Spleen (tissue), 13 donors: ENCODE measurements at places on chromosomes 5 and 9. TPM values are rescaled to one million over a fixed set of nuclear protein-coding genes. Genes with fewer than 3 reads are reported as not detected.
A peak's percentile ranks its signal among the peaks of the same experiment; 100 is the strongest.

DNA sequence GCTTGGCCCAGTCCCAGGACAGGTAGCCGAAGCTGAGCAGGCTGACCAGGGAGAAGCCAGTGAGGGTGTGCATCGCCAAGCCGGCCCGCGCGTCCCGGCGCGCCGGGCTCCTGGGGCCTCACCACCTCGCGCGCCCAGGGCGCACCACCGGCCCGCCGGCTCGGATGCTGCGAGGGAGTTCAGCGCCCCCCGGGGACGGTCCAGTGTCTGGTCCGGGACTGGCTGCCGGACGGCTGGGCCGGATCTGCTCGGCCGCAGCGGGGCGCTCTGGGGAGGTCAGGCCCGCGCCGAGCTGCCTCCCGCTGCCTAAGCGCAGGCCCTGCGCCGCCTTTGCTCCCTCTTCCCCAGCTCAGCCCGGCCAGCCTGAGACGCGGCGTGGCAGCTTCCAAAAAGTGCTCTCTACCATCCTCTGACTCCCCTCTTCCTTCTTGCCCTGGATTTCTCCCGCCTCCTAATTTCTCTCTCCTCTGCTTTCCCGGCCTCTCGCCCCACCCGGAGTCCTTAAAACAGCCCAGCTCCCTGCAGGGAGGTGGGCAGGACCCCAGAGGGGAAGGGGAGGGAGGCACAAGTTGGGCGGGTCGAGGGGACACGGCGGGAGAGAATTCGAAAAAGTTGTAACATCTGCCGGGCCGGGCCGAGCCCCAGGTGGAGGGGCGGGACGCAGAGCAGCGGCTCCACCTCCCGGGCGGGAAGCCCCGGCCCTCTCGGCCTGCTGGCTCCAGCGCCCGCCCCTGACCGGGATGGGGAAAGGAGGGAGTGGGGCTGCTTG is at the start of gene ARSI:
ARSI (minus strand) TSS at position 605 of the 769 bp plus-strand sequence; CDS start at position 73, 532 bp downstream.
- H3K27ac ChIP-seq = no peak within 1 kb of the TSS
- peak within 1 kb of the TSS; percentile 8 for H3K4me3 ChIP-seq
- H3K27me3 ChIP-seq = no peaks in the 10 kb centered on the region
- peaks cover 7% of the 10 kb centered on the region for H3K4me1 ChIP-seq
- H3K36me3 ChIP-seq = no peaks in the 10 kb centered on the region

GRCh38 chr9:133204993-133205336 is 4.1 kb downstream of the OBP2B start:
- no peak overlapping the region for H3K4me3 ChIP-seq
- no peaks in the 10 kb centered on the region for H3K4me1 ChIP-seq
- H3K27ac ChIP-seq = no peak overlapping the region
- no peaks in the 10 kb centered on the region for H3K36me3 ChIP-seq
- peaks cover 48% of the 10 kb centered on the region for H3K27me3 ChIP-seq
- DNase-seq = peak; percentile 30

DNA sequence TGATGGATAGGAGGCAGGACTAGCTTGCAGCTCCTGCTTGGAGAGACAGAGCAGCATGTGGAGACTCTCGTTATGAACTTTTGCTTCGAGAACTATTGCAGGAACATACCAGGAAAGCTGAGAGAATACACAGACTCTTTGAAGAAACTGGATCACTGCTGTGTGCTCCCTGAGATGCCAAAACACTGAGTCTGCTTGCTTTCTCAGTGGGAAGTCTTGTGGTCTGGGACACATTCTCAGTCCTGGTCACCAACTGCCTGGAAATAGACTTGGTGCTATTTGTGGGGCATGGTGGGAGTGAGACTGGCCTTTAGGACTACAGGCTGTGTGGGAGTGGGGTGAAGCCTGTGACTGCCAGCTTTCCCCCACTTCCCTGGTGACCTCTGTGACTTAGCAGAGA is 252.6 kb downstream of the MED10 start:
- no peaks in the 10 kb centered on the region for H3K4me1 ChIP-seq
- no peaks in the 10 kb centered on the region for H3K36me3 ChIP-seq
- no peak overlapping the region for H3K27ac ChIP-seq
- DNase-seq = no peak
- no peaks in the 10 kb centered on the region for H3K27me3 ChIP-seq

- DNase-seq = no peak
- no peak overlapping the region for H3K4me3 ChIP-seq
- H3K27ac ChIP-seq = no peak overlapping the region
- no peaks in the 10 kb centered on the region for H3K4me1 ChIP-seq
- no peaks in the 10 kb centered on the region for H3K27me3 ChIP-seq
- H3K36me3 ChIP-seq = peaks cover 21% of the 10 kb centered on the region
Measured at GRCh38 chr5:127550652-127551409, 33.4 kb downstream of the PRRC1 start.

- peaks cover 29% of the 10 kb centered on the region for H3K36me3 ChIP-seq
- no peak overlapping the region for H3K27ac ChIP-seq
- no peak overlapping the region for H3K4me3 ChIP-seq
- no peak for DNase-seq
- H3K27me3 ChIP-seq = no peaks in the 10 kb centered on the region
- no peaks in the 10 kb centered on the region for H3K4me1 ChIP-seq
Measured at GRCh38 chr5:119532637-119533036, 80.3 kb downstream of the HSD17B4 start.

DNA sequence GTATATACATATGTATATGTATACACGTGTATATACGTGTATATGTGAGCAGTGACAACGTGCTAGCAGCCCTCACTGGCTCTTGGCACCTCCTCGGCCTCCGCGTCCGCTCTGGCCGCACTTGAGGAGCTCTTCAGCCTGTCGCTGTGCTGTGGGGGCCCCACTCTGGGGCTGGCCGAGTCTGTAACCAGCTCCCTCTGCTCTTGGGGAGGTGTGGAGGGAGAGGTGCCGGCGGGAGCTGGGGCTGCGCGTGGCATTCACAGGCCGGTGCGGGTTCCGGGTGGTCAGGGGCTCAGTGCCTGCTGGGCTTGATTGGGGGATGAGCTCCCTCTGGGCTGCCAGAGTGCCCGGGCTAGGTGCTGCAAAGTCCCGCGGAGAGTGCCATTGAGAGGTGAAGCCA is 24.1 kb upstream of the OSMR start:
- H3K36me3 ChIP-seq = no peaks in the 10 kb centered on the region
- no peak for DNase-seq
- H3K4me3 ChIP-seq = no peak overlapping the region
- H3K27me3 ChIP-seq = peaks cover 8% of the 10 kb centered on the region

DNA sequence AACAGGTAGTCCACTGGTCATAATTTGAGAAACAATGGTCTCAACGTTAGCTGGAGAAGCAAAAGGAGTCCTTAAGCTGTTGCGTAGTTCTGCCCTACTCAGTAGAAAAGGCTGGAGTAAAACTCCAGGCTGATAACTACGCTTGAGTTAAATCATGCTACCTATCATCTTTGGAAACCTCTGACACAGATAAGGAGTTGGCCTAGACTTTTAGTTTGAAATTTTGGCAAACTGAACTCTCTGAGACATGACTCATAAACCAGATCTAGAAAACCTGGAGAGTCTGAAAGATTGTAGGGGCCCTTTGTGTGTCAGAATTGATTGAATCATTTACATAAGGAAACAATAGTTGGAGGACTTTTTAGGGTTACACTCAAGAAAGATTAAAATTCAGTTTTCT is 26.3 kb downstream of the NMUR2 start:
- no peak for DNase-seq
- H3K4me1 ChIP-seq = no peaks in the 10 kb centered on the region
- H3K27ac ChIP-seq = no peak overlapping the region

- no peaks in the 10 kb centered on the region for H3K27me3 ChIP-seq
- H3K27ac ChIP-seq = no peak overlapping the region
- H3K4me3 ChIP-seq = no peak overlapping the region
- peaks cover 46% of the 10 kb centered on the region for H3K4me1 ChIP-seq
Measured at GRCh38 chr5:80195837-80196400, 59.9 kb downstream of the SERINC5 start.

- no peak overlapping the region for H3K4me3 ChIP-seq
- no peak for DNase-seq
Measured at GRCh38 chr5:110018509-110018908, 328.8 kb downstream of the MAN2A1 start.

GRCh38 chr5:31995006-31995405 is 179.1 kb downstream of the GOLPH3 start:
- H3K27ac ChIP-seq = no peak overlapping the region
- no peaks in the 10 kb centered on the region for H3K36me3 ChIP-seq
- H3K4me3 ChIP-seq = no peak overlapping the region
- no peak for DNase-seq
- no peaks in the 10 kb centered on the region for H3K27me3 ChIP-seq

DNA sequence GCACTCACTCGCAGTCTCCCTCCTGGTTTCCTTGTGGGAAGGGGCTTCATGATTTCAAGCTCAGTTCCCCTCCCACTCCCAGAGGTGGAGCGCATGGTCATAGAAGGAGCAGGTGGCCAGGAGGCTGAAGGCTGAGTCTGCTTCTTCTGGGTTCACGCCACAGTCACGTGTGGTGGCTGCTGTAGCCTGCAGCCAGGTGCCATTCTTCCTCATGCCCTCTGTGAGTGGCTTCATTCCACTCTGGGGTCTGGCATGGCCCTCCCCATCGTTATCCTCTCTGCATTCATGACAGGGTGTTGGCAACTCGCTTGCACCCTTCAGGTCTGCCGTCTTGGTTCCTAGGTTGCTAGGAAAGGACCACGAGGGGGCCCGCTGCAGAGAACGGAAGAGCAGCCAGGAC is 3.5 kb downstream of the MRPL41 start:
- no peaks in the 10 kb centered on the region for H3K27me3 ChIP-seq
- no peak overlapping the region for H3K4me3 ChIP-seq
- peaks cover 70% of the 10 kb centered on the region for H3K36me3 ChIP-seq
- DNase-seq = no peak
- peaks cover 11% of the 10 kb centered on the region for H3K4me1 ChIP-seq
- no peak overlapping the region for H3K27ac ChIP-seq

DNA sequence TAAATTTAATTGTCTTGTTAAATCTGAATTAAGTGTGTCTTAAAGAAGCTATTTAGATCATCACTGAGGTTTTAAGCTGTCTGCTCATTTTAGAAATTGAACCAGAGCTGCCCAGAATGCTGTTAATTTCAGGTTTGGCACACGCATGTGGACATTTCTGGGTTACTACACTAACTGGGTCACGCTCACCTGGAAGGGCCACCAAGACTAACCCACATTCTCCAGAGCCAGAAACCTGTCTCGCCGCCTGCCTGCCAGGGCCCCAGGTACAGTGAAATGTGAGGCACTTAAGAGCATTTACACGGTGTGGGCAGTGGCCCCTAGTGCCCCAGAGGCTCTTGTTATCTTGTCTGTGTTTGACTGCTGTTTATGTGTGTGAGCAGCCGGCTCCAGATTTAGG is 46.6 kb downstream of the ATP10B start:
- no peaks in the 10 kb centered on the region for H3K4me1 ChIP-seq
- H3K27ac ChIP-seq = no peak overlapping the region
- DNase-seq = no peak

- no peaks in the 10 kb centered on the region for H3K36me3 ChIP-seq
- H3K27ac ChIP-seq = no peak overlapping the region
- H3K27me3 ChIP-seq = no peaks in the 10 kb centered on the region
- no peak for DNase-seq
- peaks cover 58% of the 10 kb centered on the region for H3K4me1 ChIP-seq
Measured at GRCh38 chr9:5832071-5832537, 813 bp downstream of the ERMP1 start.

DNA sequence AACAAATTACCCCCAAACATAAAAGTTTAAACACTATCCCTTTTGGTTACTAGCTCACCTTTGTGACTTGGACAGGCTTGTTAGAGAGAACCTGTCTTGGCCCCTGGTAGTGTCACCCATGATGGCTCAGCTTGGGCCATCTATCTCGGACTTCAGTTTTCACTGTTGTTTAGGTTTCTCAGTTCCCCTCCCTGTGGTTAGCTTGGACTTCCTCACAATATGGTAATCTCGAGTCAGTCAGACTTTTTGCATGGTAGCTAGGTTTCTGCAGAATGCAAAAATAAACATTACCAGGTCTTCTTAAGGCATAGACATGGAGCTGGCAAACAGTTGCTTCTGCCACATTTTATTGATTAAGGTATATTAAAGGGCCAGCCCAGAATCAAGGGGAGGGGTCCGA is 324.3 kb upstream of the RORB start:
- H3K36me3 ChIP-seq = no peaks in the 10 kb centered on the region
- no peak overlapping the region for H3K27ac ChIP-seq
- H3K4me1 ChIP-seq = no peaks in the 10 kb centered on the region
- no peak for DNase-seq

DNA sequence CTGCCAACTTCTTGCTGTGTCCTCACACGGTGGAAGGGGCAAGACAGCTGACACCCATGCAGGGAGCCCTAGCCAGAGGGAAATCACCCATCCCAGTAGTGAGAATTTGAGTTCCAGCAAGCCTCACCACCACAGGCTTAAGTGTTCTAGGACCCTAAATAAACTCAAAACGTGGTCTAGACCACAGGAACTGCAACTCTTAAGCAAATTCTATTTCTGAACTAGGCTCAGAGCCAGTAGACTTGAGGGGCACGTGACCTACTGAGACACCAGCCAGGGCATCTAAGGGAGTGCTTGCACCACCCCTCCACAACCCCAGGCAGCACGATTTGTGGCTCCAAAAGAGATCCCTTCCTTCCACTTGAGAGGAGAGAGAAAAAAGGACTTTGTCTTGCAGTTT is 96.0 kb upstream of the PHF24 start:
- H3K27me3 ChIP-seq = no peaks in the 10 kb centered on the region
- H3K4me1 ChIP-seq = no peaks in the 10 kb centered on the region
- H3K27ac ChIP-seq = no peak overlapping the region
- DNase-seq = no peak
- H3K4me3 ChIP-seq = no peak overlapping the region

GRCh38 chr5:32406650-32407049 is 37.9 kb downstream of the ZFR start:
- no peak for DNase-seq
- no peaks in the 10 kb centered on the region for H3K4me1 ChIP-seq
- no peaks in the 10 kb centered on the region for H3K27me3 ChIP-seq
- H3K4me3 ChIP-seq = no peak overlapping the region
- peaks cover 64% of the 10 kb centered on the region for H3K36me3 ChIP-seq

- H3K27me3 ChIP-seq = no peaks in the 10 kb centered on the region
- no peak overlapping the region for H3K27ac ChIP-seq
- DNase-seq = no peak
- no peaks in the 10 kb centered on the region for H3K4me1 ChIP-seq
- no peaks in the 10 kb centered on the region for H3K36me3 ChIP-seq
- H3K4me3 ChIP-seq = no peak overlapping the region
Measured at GRCh38 chr5:135993335-135993879, 35.4 kb upstream of the TGFBI start.

Gene FOXD4L4
- polyA plus RNA-seq = 0.02 TPM

Gene LRRC19
- not detected for polyA plus RNA-seq

Gene TMC1
- not detected for polyA plus RNA-seq

Gene GABRA6
- polyA plus RNA-seq = 0.07 TPM

Gene TSSK1B
- not detected for polyA plus RNA-seq
